ENCODE measurements at places on chromosomes 4 and X.

- no peak for DNase-seq
Observed at GRCh38 chr4:108906866-108907367, 144.1 kb upstream of the ETNPPL start.

DNA sequence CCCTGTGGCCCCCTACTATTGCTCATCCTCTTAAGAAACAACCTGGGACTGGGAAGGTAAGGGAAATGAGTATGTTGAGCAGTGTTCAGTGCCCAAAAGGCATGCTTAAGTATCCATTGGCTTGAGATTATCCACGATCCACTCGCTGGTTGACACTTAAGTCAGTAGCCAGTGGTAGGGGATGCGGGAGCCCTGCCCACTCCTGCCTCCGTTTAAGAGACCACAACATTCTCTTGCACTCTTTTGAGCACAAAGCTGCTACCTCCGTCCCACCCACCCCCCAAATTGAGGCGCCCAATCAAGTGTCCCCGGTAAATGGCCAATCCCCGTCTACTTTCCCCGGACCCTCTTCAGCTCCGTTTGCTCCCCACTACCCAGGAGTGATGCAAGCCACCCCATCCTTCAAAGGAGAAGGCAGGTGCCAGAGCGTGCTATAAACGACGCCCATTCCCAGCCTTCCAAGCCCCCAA is 25.0 kb downstream of the UTP14A start:
- no peak for DNase-seq

- no peak for DNase-seq
Observed at GRCh38 chr4:163121689-163122088, 45.0 kb downstream of the NAF1 start.

DNA sequence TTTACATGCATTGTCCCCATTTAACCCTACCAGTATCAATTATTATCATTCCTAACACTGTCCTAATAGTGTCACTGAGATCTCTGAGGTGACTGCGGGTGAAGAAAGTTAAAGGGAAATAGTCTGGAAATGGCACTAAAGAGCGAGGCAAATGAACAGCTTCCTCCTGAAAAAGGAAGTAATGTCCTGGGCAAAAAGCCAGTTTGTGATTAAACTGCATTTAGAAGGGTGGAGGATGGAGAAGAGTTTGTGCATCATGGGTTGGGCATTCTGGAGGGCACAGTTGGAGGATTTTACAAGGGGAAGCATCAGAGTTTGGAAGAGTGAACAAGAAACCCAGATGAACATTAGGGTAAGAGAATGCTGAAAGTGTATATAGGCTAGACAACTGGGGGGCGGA is 60.5 kb upstream of the SLC25A4 start:
- no peak for DNase-seq

GRCh38 chr4:23097251-23097650 is 404.5 kb downstream of the GBA3 start:
- DNase-seq: no peak

GRCh38 chr4:29047341-29048041 is 1672.7 kb upstream of the PCDH7 start:
- DNase-seq: no peak

DNA sequence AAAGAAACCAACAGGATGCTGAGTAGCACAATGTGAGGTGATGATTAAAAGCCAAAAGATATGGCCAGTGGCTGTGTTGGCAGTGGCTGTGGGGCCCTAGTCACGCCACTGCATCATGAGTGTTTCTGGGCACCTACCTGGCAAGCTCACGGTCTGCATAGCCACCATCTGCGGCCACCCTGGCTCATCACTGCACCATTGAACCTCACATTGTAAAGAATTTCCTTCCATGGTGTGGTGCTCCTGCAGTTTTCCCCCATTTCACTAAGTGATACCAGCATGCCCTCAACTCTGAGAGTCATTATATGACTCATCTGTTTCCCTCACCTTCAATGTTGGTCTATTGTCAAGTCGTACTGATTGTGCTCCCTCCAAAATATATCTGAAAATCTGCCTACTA is 45.5 kb upstream of the CLNK start:
- no peak for DNase-seq

Measured in stimulated activated CD4-positive, alpha-beta T cell treated with anti-CD3 and anti-CD28 coated beads, Interleukin-1b, Interleukin-23, amount 100 ng/mL, for 48 hours (primary cell).